ENCODE measurements at places on chromosomes 3 and 15.

GRCh38 chr15:89364341-89364740 is 29.7 kb upstream of the POLG start:
- H3K4me1 ChIP-seq = peaks cover 9% of the 10 kb centered on the region
- no peak overlapping the region for H3K4me3 ChIP-seq
- H3K36me3 ChIP-seq = no peaks in the 10 kb centered on the region
- H3K27me3 ChIP-seq = peaks cover 96% of the 10 kb centered on the region
- no peak overlapping the region for H3K27ac ChIP-seq

DNA sequence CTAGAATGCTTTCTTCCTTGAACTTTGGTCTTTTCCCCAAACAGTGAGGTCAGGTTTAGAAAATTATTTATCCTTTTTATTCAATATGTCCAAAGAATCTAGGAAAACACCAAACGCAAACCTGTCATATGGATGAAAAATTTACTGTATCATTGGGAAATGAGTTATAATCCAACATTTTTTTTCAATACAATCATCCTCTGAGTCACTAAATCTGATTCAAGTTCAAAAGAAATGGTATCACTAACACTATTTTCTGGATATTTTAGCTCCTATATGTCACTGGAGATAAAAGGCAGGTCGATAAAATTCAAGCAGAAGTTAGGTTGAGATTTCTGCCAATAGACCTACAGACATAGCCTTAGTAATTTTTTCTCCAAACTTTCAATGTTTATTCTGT is 591.6 kb upstream of the AGTR1 start:
- H3K4me1 ChIP-seq = no peaks in the 10 kb centered on the region
- no peak overlapping the region for H3K27ac ChIP-seq
- H3K27me3 ChIP-seq = peaks cover 2% of the 10 kb centered on the region
- no peak for DNase-seq
- no peaks in the 10 kb centered on the region for H3K36me3 ChIP-seq
- H3K4me3 ChIP-seq = no peak overlapping the region

GRCh38 chr15:86139828-86140227 is 60.2 kb downstream of the AGBL1 start:
- no peak overlapping the region for H3K27ac ChIP-seq
- no peaks in the 10 kb centered on the region for H3K4me1 ChIP-seq
- DNase-seq = no peak

DNA sequence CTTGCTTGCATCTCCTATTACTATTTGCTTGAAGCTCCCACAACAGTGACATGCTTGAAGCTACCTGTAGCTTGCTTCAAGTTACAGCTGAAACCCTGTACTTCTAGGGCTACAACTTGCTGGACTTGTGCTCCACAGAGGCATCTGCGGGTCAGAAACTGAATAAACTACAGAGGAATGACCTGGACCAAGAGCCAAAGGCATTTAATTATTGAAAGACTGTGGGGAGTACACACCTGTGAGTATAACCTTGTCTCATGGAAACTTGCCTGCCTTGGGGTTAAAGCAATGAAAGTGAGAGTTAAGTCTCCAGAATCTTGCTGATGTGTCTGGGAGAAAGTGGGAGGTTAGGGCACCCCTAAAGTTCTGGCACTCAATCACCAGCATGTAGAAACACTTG is 69.8 kb downstream of the UMPS start:
- peak overlapping the region; percentile 80 for H3K27ac ChIP-seq
- H3K36me3 ChIP-seq = peaks cover 5% of the 10 kb centered on the region
- no peak for DNase-seq
- H3K4me3 ChIP-seq = no peak overlapping the region
- no peaks in the 10 kb centered on the region for H3K27me3 ChIP-seq

- H3K27ac ChIP-seq = no peak overlapping the region
- no peak for DNase-seq
- H3K36me3 ChIP-seq = no peaks in the 10 kb centered on the region
- peaks cover 2% of the 10 kb centered on the region for H3K4me1 ChIP-seq
These were observed 55.4 kb downstream of the CYP19A1 start for GRCh38 chr15:51283026-51283425.

DNA sequence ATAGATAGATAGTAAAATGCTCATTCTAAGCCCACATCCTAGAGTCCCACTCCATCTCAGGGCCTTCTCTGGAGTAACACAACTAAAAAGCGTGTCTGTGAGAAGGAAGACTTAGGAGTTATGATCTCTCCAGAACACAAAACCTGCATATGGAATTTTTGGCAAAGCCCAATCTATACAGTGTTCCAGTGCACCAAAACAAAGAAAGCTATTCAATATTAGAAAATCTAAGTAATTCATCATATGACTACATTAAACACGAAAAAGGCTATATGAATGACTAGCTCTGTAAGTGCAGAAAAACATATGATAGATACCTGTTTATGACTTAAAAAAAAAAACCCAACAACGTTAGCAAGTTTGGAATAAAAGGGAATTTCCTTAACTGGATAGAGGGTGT is 27.7 kb downstream of the MTMR10 start:
- H3K27ac ChIP-seq = no peak overlapping the region
- H3K4me3 ChIP-seq = no peak overlapping the region
- no peaks in the 10 kb centered on the region for H3K27me3 ChIP-seq

DNA sequence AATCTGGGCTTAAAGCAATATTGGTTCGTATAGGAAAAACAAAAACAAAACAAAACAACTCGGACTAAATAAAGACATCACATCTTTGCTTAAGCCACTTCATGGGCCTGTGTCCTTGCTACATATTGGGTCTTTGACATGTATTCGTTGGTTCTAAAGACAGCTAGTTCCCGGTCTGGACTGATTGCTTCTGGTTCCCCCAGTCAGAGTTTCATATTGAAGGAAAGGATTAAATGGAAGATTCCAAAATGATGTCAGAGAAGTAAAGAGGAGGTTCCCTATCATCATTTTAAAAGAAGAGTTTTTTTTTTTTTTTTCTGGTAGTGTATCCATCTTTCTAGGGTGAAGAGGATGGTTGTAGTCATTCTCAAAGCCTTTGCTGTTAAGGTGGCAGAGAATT is 2.3 kb downstream of the OXSR1 start:
- peaks cover 25% of the 10 kb centered on the region for H3K4me1 ChIP-seq
- H3K27ac ChIP-seq = peak overlapping the region; percentile 10
- H3K27me3 ChIP-seq = no peaks in the 10 kb centered on the region
- no peaks in the 10 kb centered on the region for H3K36me3 ChIP-seq

DNA sequence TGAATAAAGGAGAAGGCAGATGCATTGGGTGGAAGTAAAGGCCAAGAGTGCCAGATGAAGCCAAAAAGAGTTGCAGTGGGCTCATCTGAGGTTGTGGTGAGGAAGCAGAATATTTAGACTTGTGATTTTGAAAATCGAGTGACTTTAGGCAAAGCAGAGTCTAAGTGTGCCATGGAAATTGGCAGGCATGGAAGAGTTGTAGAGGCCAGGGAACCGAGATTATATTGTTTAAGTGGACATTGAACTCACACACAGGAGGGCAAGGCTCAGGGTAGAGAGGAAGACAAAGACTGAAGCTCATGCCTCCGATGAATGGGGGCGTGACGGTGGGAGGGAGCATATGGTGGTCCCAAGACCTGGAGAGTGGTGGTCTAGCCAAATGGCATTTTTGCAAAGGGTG is 347.5 kb downstream of the EPHB1 start:
- H3K27me3 ChIP-seq = peaks cover 12% of the 10 kb centered on the region
- DNase-seq = no peak
- H3K4me1 ChIP-seq = no peaks in the 10 kb centered on the region
- no peak overlapping the region for H3K4me3 ChIP-seq
- H3K36me3 ChIP-seq = no peaks in the 10 kb centered on the region

GRCh38 chr3:174330303-174330702 is 528.8 kb upstream of the NAALADL2 start:
- H3K27me3 ChIP-seq = no peaks in the 10 kb centered on the region
- H3K36me3 ChIP-seq = no peaks in the 10 kb centered on the region

DNA sequence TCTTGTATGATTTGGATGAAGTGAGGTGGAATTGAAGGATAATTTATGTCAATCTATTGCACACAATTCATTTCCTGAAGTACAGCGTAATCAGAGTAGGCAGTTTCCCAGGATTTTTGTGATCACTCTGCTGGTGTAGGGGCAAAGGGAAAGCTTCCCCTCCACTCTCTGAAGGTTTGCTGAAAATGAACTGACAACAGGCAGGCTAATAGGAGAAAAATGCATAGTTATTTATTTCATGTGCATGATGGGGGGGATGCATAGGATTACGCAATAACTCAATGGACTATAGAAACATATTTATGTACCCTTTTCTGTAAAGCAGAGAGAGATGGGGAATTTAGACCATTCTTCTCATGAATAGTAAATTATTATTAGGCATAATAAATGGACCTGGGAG is 872.9 kb downstream of the NAALADL2 start:
- DNase-seq = no peak
- H3K36me3 ChIP-seq = peaks cover 10% of the 10 kb centered on the region
- no peak overlapping the region for H3K27ac ChIP-seq
- H3K4me1 ChIP-seq = no peaks in the 10 kb centered on the region
- no peaks in the 10 kb centered on the region for H3K27me3 ChIP-seq

GRCh38 chr3:44114142-44114541 is 127.5 kb upstream of the TOPAZ1 start:
- no peaks in the 10 kb centered on the region for H3K36me3 ChIP-seq
- H3K27ac ChIP-seq = no peak overlapping the region
- no peak overlapping the region for H3K4me3 ChIP-seq
- H3K27me3 ChIP-seq = peaks cover 3% of the 10 kb centered on the region
- DNase-seq = no peak

DNA sequence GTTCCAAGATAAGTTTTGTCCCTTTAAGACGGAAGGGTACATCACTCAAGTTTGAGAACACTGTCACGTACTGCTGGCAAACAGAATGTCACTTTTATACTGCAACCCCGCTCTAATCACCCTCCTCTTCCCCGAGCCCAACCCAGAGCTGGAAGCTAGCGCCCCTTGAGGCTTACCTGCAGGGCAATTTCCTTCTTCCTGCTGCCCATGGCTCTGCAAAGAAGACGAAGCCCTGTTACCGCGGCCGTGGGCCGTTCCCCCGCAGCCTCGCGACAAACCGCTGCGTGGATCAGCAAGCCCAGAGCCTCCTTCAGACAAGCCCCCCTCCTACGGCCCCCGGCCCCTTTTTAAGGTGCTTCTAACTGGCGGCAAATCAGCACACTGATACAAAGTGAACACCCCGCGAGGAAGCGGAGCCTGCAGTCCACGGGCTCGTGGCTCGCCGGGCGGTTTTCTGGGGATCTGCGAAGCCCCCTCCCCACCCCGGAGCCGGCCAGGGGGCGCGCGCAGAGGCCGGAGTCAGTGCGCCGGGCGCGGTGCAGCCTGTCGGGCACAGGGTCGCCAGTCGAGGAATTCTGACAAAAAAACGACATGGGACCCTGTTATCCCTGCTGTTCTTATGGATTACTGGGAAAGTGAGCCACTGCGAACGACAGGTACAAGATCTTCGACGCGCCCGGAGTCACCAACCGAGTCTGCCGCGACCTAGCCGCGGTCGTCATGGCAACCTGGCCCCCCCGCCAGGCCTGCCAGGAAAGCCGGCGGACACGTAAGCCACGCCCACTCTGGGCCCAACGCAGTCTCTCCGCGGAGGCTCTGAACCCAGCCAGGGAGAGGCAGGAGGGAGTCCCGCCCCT is at the start of gene NME9:
Gene NME9 (minus strand): TSS at position 725 of the 857 bp plus-strand sequence. CDS start 516 bp downstream, at position 209.
- no peaks in the 10 kb centered on the region for H3K36me3 ChIP-seq
- no peaks in the 10 kb centered on the region for H3K27me3 ChIP-seq
- H3K4me1 ChIP-seq = peaks cover 12% of the 10 kb centered on the region
- peak; percentile 67 for DNase-seq

DNA sequence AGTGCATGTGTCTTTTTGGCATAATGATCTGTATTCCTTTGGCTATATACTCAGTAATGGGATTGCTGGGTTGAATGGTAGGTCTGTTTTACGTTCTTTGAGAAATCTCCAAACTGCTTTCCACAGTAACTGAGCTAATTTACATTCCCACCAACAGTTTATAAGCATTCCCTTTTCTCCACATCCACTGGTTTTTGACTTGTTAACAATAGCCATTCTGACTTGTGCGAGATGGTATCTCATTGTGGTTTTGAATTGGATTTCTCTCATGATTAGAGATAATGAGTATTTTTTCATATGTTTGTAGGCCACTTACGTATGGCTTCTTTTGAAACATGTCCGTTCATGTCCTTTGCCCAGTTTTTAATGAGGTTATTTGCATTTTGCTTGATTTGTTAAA is 117.7 kb downstream of the CHCHD4 start:
- no peak for DNase-seq
- H3K4me1 ChIP-seq = no peaks in the 10 kb centered on the region
- no peak overlapping the region for H3K4me3 ChIP-seq
- no peaks in the 10 kb centered on the region for H3K36me3 ChIP-seq

DNA sequence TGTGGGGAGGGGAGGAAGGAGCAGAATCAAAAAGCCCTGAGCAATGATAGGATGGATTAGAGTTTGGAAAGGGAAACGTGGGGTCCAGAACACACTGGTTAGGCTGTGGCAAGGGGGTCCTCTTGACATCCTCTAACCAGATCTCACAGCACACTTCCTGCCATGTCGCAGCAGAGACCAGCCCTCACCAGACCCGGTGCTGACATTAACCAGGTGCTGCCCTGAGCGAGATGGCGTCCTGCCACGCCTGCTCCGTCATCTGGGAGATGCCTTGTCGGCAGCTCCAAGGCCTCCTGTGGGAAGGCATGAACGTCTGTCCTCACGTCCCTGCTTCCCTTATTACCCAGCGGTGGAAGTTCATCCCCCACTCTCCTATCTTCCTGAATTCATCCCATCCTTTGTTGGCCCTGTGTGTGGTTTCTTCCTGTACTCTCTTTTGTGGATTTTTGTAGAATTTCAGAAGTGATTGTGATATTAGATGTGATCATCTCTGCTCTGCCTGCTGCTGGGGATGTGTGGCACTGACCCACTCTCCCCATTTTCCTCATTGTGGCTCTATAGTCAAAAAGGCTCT is 29.4 kb upstream of the MYZAP start:
- no peak overlapping the region for H3K4me3 ChIP-seq
- no peaks in the 10 kb centered on the region for H3K27me3 ChIP-seq
- peaks cover 19% of the 10 kb centered on the region for H3K4me1 ChIP-seq
- peaks cover 3% of the 10 kb centered on the region for H3K36me3 ChIP-seq
- H3K27ac ChIP-seq = no peak overlapping the region

GRCh38 chr3:137761099-137761562 is 3.0 kb upstream of the SOX14 start:
- no peak overlapping the region for H3K27ac ChIP-seq
- peaks cover 21% of the 10 kb centered on the region for H3K4me1 ChIP-seq
- no peaks in the 10 kb centered on the region for H3K36me3 ChIP-seq

DNA sequence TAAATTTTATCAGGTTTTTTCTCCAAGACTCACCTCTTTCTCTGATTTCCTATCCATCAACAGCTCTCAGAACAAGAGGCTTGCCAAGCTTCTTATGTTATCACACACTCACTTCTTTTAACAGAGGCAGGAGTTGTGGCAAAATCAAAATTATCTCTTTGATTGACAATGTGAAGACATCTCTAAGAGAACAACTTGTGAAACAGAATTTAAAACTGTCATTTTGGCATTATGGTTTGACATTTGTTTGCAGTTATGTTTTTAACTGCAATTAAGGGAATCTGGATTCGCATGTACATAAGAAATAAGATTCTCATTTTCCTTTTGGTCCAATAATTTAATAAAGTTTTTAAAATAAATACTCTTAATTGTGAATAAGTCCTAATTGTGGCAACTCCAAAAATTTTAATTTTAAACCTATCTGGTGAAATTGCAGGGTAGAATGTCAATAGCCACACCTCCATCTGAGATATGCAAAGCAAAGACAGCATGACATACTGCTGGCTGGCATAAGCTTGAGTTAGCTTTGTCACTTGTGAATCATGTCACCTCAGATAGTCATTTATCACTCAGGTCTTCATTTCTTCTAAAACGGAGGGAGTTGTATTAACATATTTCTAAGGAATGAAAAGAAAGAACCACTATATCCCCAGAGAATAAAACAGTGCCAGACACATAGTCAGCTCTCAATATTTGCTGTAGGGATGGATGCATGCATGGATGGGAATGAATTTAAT is 158.6 kb downstream of the CCNL1 start:
- no peaks in the 10 kb centered on the region for H3K27me3 ChIP-seq
- H3K4me1 ChIP-seq = no peaks in the 10 kb centered on the region
- H3K36me3 ChIP-seq = no peaks in the 10 kb centered on the region
- H3K4me3 ChIP-seq = no peak overlapping the region
